ENCODE measurements at places on chromosomes 3 and 15.

DNA sequence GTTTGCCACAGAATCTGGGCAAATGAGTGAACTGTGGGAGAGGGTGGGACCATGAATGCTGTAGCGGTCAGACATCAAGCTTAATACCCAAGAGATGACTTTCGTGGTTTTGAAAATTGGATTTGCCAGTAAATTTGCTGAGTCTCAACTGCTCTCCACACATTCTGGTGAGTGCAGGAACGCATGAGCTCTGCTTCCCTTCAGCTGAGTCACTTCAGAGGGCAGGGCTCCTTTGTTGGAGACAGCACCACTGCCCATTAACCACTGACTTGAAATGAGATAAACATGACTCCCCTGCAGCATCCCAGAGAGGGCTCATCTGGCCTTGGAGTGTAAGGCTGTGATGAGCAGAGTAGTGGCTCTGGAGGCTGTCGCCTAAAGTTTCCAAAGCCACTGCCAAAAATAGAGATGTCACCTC, 22.6 kb downstream of the RARRES1 start:
- no peak for DNase-seq

GRCh38 chr15:49439678-49440395, 16.8 kb downstream of the FGF7 start:
- DNase-seq: no peak

- DNase-seq: no peak
These were observed 667.8 kb upstream of the NAALADL2 start for GRCh38 chr3:174191380-174191779.

- DNase-seq: no peak
These were observed 38.9 kb downstream of the FANCI start for GRCh38 chr15:89282631-89283030.

DNA sequence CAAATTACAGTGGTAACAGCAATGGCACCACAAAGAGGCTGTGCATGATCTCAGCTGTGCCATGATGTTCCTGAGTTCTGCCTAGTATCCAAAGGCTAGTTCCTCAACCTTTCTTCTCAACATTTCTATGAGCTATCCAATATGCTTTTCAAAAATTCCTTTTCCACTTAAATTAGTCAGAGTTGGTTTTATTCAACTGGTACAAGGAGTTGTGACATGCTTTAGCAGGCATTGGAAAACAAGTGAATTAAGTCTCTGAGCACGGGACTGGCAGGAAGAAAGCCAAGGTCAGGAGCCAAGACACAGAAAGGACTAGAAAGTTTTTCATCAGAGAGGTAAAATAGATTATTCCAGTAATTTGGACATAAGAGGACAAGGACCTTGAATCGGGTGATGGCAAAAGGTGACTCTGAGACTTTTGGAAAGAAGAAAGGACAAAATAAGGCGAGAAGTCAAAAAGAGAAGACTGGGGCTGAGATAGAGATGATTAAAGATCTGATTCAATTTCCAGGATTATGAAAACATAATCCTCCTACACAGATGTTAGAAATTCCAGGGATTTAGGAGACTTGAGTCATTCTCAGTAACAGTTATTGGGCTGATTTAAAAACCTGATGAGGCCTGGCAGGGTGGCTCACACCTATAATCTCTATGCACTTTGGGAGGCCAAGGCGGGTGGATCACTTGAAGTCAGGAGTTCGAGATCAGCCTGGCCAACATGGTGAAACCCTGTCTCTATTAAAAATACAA, 36.1 kb downstream of the PBRM1 start:
- no peak for DNase-seq

DNA sequence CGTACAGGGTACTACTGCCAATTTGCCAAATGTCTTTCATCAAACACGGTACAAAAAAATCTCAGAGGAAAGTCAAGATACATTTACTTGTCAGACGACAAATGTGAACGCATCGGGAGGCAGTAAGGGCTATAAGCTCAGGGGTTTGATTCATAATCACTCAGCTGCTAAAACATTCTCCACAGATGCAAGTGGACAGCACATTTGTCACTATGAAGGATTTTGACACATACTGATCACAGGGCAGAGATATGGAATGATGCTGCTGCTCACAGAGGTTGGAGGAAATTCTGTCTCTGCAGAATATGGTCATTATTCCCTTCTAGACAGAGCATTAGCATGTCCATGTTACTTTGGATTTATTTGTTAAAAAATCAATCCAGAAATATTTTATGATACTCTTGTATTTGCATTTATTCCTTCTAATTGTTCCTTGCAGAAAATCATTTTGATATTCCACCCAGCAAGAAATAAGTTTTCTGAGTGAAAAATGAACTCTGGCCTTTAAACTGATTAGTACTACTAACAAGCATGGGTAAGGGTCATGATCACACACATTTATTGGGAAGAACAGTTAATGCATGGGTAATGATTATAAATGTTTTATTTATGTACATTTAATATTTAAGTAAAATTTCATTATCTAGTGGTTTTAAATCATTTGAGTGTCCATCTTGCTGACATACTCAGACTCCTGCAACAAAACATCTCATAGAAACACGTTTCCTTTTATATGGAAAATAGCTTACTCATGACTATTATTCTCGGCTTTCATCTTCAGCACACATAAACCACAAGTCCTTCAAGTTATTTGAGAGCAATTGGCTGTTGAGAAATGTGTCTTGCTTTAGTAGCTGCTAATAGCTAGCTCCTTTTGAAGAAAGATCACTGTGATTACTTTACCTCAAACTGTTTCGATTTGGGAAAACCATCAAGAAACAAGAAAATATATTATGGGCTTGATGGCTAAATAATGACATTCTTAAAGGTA, 559.3 kb downstream of the MECOM start:
- no peak for DNase-seq

GRCh38 chr3:158058495-158059130, 47.6 kb downstream of the SHOX2 start:
- no peak for DNase-seq

DNA sequence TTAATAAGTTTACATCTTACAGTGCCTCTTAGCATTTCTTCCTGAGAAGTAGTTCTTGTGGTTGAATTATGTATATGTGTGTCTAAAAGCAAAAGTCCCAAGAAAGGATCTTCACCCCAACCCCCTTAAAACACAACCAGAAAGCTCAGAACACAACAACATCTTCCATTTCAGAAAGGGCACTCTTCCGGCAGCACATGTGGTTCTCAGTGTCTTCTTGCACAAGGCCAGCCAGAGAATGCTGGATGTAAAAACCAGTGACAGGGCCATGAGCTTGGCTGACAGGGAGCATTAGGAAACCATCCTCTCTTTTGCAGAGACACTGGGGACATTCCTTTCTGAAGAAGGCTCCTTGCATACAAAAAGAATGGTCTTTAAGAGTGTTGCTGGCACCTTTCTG, 45.0 kb downstream of the EEFSEC start:
- no peak for DNase-seq

DNA sequence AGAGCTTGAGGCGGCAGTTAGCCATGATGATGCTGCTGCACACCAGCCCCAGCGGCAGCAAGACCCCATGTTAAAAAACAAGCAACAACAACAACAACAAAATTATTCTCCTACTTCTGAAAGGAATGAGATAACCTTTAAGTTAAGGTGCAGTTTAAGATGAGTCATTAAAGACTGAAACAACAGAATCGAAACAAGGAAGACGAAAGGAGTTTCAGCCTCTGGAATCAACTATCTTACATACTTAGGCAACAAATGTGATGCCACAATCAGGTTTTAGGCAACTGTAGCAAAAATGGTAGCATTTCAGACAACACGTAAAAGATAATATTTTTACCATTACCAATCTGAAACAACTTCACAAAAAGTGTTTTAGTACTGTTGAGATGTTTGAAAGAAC, 12.2 kb downstream of the SCAANT1 start:
- no peak for DNase-seq

DNA sequence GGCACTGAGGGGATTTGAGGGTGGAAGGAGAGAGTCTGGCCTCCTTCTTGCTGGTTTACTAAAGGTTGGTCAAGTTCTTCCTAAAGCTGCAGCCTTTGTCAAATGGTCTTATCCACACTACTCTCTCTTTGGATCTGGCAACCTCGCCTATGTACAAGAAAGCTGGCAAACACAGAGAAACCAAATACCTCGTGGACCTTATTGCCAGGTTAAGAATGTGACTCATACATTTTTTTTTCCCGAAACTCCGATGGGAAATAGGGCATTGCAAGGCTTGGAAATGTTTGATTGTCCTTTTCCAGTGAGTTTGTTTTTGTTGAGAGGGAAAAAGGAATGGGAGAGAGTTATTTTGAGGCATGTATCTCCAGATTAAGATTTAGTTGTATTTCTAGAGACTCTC, 13.9 kb downstream of the EOMES start:
- no peak for DNase-seq

- no peak for DNase-seq
These were observed 393.1 kb upstream of the CDIN1 start for GRCh38 chr15:36186376-36186775.

DNA sequence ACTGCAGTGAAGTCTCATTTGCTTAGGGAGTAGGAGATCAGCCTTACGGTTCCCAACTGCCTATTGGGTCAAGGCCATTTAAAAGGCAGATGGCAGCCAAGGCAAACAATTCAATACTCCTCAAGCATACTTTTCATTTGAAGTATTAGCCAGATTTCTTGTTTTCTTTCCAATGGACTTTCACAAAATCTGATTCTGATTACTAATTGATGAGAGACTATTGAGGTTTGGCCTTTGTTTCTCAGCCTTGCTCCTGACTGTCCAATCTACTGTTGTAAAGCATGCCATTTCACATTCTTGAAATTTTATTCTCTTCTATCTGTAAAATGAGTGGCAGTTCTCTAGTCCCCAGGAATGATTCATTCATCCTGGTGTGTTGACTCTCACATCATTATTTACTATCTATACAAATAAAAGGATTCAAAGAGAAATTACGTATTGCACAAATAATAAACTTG, 166.2 kb upstream of the TGFBR2 start:
- DNase-seq: no peak

DNA sequence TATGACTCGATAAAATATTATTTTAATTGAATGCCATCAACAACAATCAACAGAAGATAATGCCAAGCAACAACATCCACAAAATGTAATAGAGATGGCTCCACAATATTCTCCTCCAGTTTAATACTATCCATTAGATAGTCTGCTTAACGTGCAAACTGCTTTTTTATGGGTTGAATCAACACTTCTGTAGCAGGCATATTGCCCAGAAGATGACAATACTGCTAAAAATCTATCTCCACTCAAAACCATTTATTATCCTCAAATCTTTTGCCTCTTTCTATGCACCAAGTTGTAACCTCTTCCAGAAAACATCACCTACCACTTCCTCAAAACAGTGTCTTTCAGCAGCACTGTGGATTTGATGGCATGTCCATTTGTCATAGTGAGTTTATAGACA, 295.7 kb upstream of the LMCD1 start:
- no peak for DNase-seq

- DNase-seq: no peak
These were observed 354.1 kb upstream of the SGO1 start for GRCh38 chr3:20540066-20540465.
